ENCODE measurements at places on chromosomes 2 and 18.

GRCh38 chr2:200321780-200322534 lies 15.5 kb downstream of the SPATS2L start:
- no peak for DNase-seq

DNA sequence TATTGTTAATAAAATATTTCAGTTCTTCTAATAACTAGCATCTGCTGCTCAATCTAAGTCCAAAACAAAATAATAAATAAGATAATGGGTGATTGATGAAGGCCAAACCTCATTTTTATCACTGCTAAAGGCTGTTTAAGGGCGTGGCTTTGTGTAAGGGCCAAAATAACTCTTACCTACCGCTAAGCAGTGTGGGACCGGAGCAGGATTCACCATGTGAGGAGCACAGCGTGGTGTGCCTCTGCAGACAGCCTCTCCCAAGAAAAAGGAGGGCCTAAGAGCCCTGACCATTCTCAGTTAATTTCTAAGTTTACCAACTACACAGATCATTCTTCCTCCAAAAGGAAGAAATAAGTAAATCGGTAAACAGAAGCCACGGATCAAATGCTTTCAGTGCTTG lies 353.7 kb downstream of the ARL6IP6 start:
- DNase-seq: no peak

DNA sequence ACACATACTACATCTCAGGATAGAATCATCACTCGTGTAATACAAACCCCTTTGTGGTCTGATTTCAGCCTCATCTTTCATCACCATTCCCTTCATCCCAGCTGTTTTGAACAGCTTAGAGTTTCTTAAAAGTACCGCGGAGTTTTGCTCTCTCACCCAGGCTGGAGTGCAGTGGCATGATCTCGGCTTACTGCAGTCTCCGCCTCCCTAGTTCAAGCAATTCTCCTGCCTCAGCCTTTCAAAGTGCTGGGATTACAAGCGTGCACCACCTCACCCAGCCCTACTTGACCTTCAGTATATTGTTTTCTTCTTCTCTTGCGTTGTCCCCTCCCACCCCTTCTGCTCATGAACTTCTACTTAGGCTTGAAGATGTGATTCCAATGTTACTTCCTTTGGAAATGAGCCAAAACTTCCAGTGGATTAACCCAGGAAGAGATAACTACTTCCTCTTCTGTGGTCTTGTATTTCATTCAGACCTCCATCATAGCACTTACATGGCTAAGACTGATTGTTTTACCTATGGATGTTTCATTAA lies 15.8 kb downstream of the ERLEC1 start:
- no peak for DNase-seq

DNA sequence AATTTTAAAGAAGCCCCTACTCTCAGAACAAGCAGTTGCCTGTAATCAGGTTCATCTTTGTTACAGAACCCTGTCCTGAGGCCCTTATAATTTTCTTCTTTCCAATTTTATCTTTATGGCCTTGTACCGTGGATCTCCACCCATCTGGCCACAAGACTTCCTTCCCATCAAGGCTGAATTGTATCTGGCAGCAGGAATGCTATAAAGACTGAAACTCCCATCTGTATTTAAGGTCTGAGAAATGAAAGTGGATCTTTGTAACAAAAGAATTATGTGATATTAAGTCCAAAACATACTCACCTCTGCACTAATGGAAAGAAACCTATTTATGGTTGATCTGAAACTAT lies 91.8 kb downstream of the METTL8 start:
- no peak for DNase-seq

DNA sequence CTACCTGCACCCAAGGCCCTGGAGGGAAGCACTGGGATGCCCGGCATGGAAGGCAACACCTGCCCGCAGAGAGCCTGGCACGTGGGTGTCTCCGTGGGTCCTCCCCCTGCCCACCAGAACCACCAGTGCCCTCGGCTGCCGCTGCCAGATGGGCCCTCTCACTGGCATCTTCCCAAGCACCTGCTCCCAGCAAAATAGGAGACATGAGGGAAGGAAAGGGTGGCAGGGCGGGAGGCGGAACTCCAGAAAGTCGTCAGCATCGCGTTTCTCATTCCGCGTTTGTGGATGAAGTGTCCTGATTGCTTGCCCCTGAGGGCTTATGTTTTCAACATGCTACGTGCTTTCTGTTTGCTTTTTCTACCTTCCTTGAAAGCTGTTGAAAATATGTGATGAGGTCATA lies 8.8 kb upstream of the SNTG2 start:
- no peak for DNase-seq

GRCh38 chr2:133532919-133533318 lies 35.3 kb downstream of the NCKAP5 start:
- DNase-seq: no peak

DNA sequence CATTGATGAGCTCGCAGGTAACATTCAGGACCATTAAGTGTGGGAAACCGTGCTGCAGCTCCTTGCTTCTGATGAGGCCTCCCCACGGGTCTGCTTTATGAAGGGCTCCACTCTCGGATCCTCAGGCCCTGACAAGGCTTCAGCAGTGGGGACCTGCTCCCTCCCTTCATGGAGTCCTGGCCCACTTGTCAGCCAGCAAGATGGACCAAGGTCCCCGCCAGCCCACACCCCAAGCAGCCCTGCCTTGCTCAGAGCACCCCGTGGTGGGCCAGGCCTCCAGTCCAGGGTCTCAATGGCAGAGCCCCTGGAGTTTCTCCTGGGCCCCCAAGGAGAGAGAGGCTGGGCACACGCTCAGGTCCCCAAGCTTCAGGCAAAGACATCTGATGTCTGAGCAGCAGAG lies 41.5 kb downstream of the CROCC2 start:
- DNase-seq: no peak

- no peak for DNase-seq
These were observed 1.9 kb upstream of the CRACDL start for GRCh38 chr2:98937906-98938305.

GRCh38 chr2:99762714-99763113 lies 272.9 kb upstream of the REV1 start:
- no peak for DNase-seq

GRCh38 chr18:48889981-48890762 lies 60.6 kb downstream of the SMAD7 start:
- DNase-seq: no peak

DNA sequence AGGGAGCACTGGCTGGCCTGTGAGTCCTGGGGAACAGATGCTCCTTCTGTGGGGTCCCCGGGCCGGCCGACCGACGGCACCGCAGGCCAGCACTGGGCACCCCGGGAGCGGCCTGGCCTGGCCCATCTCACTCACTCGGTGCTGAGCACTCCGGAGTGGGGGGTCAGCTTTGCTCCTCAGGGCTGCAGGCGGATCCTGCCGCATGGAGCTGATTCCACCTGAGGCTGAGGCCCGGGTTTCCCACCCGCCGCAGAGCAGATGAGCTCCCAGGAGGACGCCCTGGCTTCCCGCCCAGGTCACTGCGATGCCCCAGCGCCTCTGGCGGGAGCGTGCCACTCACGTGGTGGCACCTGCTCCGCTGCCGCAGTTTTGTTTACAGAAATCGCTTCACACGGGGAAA lies 418.6 kb downstream of the GALR1 start:
- DNase-seq: no peak

GRCh38 chr2:95374451-95374920 lies 28.0 kb upstream of the FAHD2A start:
- no peak for DNase-seq

- no peak for DNase-seq
These were observed 26.5 kb downstream of the BCL2 start for GRCh38 chr18:63292831-63293683.

DNA sequence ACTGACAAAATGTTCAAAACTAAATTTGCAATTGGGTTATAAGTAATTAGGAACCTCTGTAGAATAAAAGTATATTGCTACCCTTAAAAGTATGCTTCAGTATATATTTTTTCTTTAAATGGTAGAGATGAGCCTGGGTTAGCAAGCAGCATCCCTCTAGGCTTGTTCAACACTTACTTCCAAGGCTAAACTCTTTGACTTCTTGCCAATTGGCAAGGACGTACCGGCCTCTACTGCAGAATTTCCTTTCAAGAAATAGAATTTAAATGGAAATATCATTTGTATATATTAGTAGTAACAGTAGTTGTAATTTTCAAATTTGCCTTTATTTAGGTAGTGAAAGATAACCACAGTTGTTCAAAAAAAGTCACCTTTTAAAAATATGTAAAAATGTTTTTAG lies 105.1 kb upstream of the SLC38A11 start:
- DNase-seq: no peak

DNA sequence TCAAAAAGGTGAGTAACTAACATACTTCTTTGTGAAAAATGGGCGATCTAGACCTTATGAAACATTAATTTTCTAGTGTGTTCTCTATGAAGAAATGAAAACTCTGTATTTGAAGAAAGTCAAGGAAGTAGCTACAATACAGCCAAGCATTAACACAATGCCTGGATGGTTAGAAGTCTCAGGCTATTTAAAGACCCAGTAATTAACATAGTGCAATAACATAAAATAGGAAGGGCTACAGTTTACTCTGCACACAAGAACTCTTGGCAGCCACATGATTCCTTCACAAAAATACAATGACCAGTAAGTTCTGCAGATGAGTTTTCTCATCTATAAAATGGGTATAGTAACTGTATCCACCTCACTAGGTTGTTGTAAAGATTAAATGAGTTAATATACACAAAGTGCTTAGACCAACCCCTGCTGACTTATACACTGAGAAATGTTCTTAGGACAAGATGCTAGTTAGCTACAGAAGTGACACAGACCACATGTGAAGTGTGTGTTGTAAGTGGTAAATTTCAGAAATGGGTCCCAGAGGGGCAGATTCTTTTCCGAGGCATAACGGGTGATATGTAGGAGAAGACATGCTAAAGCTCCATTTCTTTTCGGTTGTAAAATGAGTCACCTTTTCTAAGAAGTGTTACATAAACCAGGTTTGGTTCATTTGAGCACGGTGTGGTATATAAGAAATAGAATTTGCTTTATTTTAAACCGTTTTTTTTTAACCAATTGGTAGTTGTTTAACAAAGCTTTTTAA lies 61.8 kb downstream of the CXCR4 start:
- no peak for DNase-seq

- no peak for DNase-seq
These were observed 346.1 kb downstream of the RPRM start for GRCh38 chr2:153132418-153132817.

DNA sequence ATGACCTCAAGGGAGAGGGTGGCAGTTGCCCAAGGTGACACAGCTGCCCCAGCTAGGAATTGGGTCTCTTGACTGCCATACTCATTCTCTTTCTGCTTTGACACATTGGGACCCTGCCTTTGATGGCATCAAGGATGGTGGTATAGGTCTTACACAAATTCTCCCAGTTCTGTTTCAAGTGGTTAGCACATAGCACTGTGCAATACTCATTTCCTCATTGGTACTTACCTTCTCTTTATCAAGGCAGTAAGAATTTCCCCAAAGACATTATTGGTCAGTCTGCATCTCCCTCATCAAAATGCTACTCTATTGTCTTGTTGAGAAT lies 35.9 kb upstream of the CCDC93 start:
- no peak for DNase-seq
